ENCODE measurements at places on chromosomes 5 and 9. TPM values are rescaled to one million over a fixed set of nuclear protein-coding genes. Genes with fewer than 3 reads are reported as not detected.

Gene NRARP
- 24.0 TPM for total RNA-seq

Gene SPATA31E1
- total RNA-seq, result not detected

Gene FYB1
- not detected for total RNA-seq

Gene IRGM
- total RNA-seq, result not detected

Gene ZNF354B
- total RNA-seq, result 27.2 TPM

Gene PBX3
- 37.7 TPM for total RNA-seq

Gene PCDHGA8
- total RNA-seq, result 1.5 TPM

Gene CDKN2B-AS1
- total RNA-seq, result not detected

Gene TMEM215
- not detected for total RNA-seq

Gene RASGRF2
- 0.62 TPM for total RNA-seq

Gene WDR31
- total RNA-seq, result 5.1 TPM

Gene LHX3
- not detected for total RNA-seq

Measured in progenitor cell of endocrine pancreas (in vitro differentiated cells).